Activated naive CD4-positive, alpha-beta T cell treated with anti-CD3 and anti-CD28 coated beads, Interleukin-2, amount 10 ng/mL, durations not matched to agents 7 days and 5 days (primary cell): ENCODE measurements at places on chromosomes 4 and X.

GRCh38 chrX:115494161-115494560 is 66.8 kb upstream of the PLS3 start:
- H3K4me1 ChIP-seq = no peaks in the 10 kb centered on the region
- no peak overlapping the region for H3K4me3 ChIP-seq
- no peaks in the 10 kb centered on the region for H3K36me3 ChIP-seq
- DNase-seq = no peak
- no peaks in the 10 kb centered on the region for H3K27me3 ChIP-seq

DNA sequence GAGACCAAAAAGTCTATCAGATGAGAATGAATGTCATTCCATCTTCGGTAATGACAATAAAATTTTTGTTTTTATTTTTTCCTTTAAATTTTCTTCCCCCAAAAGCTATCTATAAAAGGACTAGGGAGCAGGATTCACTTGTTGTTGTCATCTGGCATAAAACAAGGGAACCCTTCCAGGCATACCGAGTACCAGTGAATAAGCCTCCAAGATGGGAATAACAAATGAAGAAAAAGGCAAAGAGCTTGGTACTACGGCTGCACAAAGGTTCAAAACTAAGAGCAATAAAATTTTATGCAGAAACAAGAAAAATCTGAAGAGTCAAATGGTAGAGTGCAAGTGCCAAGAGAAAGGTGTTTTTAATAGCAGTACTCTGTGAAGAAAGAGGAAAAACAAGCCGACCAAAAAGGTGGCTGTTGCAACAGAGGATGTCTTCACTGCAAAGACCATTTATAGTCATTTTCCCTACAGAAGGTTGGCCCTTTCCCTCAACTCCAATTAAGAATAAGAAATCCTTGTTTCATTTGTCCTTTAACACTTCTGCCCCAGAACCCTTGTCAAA is 25.8 kb downstream of the PPP3CA start:
- no peak for DNase-seq
- no peak overlapping the region for H3K27ac ChIP-seq
- peaks cover 17% of the 10 kb centered on the region for H3K4me1 ChIP-seq
- peaks cover 10% of the 10 kb centered on the region for H3K27me3 ChIP-seq
- no peak overlapping the region for H3K4me3 ChIP-seq

DNA sequence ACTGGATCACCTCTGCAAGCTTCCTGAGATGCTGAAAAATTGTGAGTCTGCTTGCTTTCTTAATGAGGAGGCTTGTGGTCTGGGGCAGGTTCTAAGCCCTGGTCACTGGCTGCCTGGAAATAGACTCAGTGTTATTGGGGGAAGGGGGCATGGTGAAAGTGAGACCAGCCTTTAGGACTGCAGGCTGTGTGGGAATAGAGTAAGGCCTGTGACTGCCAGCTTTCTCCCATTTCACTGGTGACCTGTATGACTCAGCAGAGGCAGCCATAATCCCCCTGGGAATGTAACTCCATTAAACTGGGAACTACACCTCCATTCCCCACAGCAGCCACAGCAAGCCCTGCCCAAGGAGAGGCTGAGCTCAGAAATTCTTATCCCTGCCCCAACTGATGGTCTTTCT is 55.9 kb upstream of the IL15 start:
- no peaks in the 10 kb centered on the region for H3K27me3 ChIP-seq
- no peak for DNase-seq
- H3K4me3 ChIP-seq = no peak overlapping the region
- H3K36me3 ChIP-seq = no peaks in the 10 kb centered on the region
- H3K27ac ChIP-seq = no peak overlapping the region

- no peaks in the 10 kb centered on the region for H3K27me3 ChIP-seq
- no peak overlapping the region for H3K27ac ChIP-seq
- H3K4me3 ChIP-seq = no peak overlapping the region
- H3K36me3 ChIP-seq = no peaks in the 10 kb centered on the region
- H3K4me1 ChIP-seq = no peaks in the 10 kb centered on the region
- no peak for DNase-seq
These were observed 75.6 kb downstream of the FHIP1A start for GRCh38 chr4:151484396-151485102.

DNA sequence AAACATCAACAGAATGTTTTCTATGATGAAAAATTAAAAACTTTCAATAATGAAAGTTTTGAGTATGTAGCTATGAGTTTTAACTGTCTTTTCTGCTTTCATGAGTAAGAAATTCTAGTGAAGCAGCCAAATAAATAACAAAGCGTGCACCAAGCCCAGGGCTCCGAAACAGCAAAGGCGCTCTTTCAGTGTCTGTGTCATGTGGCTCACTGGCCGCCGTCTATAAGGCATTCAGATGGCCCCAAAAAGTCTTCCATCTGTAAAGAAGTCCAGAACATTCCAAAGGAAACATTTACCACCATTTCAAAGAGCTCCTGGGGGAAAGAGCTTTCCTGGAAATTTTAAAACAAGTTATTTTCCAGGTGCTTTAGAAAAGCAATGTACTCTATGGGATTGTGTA is 139.9 kb downstream of the AFAP1 start:
- H3K4me1 ChIP-seq = peaks cover 17% of the 10 kb centered on the region
- H3K27ac ChIP-seq = no peak overlapping the region
- peaks cover 24% of the 10 kb centered on the region for H3K36me3 ChIP-seq
- H3K27me3 ChIP-seq = no peaks in the 10 kb centered on the region

DNA sequence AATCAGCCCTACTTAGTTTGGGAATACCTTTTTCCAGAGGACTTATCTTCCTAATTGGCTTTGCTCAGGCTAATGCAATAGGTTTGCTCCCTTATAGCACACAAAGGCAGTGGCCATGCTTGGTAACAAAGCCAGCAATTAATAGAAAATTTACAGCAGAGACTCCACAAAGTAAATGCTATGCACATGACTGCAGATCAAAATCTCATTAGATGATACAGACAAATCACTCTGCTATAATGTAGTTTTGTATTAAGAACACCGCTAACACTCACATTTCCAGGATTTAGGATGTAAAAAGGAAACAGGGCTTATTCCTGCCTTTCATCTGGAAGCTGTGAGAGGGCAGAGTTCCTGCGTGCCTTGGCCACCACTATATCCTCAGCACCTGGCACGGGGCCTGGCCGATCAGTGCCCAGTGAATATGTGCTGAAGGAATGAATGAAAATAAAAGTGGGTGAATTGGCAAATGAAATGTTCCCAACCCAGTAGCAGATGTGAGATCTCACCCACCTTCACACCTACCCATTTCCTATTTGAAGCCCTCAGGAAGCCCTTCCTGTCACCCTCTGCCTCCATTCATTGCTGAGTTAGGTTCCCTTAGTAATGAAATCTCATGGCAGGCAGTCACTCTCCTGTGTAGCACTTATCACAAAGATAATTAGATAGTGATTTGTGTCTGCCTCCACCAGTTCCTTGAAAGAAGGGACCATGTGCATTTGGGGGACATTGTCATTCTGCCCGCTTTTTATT is 5.1 kb downstream of the SEPTIN6 start:
- peak; percentile 30 for DNase-seq
- H3K4me3 ChIP-seq = peak overlapping the region; percentile 91
- H3K27ac ChIP-seq = peak overlapping the region; percentile 100
- H3K27me3 ChIP-seq = no peaks in the 10 kb centered on the region
- H3K36me3 ChIP-seq = peaks cover 54% of the 10 kb centered on the region
- H3K4me1 ChIP-seq = peaks cover 61% of the 10 kb centered on the region

GRCh38 chr4:139808808-139809756 is 143.5 kb downstream of the MGST2 start:
- peaks cover 1% of the 10 kb centered on the region for H3K36me3 ChIP-seq
- H3K27me3 ChIP-seq = peaks cover 13% of the 10 kb centered on the region
- no peak overlapping the region for H3K4me3 ChIP-seq
- peaks cover under 1% of the 10 kb centered on the region for H3K4me1 ChIP-seq
- no peak overlapping the region for H3K27ac ChIP-seq
